ENCODE measurements at places on chromosomes 3 and 15.

GRCh38 chr3:23760871-23761373 is 44.8 kb upstream of the UBE2E1 start:
- DNase-seq, result no peak

DNA sequence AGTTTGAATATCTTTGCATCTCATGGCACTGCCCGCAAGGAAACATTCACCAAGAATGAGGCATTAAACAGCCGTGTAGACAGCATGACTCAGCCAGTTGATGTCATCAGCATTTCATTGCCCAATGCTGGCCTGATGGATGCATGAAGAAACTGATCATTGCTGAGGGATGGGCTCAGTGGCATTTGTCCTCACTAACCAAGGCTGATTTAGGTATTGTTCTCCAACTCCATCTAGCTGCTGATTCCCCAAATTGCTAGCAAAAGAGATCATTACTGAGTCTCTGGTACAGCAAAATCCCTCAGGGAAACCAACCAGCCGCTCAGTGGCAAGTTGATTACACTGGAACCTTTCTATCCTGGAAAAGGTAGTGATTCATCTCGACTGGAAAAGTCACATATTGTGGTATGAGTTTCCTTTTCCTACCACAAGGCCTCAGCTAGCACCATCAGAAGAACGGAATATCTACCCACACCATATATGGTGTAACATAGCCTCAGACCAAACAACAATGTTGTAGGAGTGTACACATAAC is 186.5 kb upstream of the GAP43 start:
- no peak for DNase-seq

DNA sequence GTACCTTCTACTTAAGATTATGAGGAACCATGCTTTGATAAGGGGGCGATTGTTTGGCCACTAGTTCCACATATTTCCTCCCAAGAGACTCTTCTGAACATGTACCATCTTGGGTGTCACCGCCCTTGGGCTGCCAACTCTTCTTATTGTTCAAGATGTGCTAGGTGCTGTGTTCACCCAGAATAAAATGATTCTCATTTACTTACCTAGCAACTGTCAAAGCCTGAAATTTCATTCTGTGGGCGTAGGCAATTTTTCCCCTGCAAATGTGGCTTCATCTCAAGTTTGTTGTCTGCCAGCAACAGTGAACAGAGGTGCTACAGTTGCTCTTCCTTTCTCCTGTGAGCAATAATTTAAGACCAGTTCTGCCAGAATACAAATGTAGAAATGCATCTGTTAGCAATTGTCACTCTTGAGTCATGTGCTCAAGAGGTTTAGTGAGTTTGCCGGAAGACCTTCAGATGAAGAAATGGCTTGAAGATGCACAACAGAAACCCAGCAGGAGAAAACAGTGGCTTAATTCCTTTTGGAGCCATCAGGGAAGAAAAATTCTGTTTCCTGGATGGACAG is 41.3 kb upstream of the RARB start:
- DNase-seq, result no peak

DNA sequence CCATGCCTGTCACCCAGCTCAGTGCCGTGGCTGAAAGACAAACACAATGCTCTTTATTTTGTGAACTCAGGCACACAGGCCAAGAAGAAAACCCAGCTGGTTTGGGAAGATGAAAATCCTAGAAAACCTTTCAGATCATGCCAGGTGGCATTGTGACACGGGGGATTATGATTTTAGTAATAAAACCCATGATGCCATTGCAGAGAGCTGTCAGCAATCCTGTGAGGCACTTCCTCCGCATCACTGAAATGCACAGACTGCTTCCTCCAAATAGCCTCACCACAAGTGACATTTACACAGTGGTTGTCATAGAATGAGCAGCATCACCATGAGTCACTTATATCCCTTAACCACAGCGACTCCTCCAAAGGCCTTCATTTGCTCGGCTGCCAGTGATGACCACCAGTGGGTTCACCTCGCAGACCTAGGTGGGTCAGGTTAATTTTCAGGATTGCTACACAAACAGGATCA is 22.7 kb downstream of the ABHD6 start:
- no peak for DNase-seq

DNA sequence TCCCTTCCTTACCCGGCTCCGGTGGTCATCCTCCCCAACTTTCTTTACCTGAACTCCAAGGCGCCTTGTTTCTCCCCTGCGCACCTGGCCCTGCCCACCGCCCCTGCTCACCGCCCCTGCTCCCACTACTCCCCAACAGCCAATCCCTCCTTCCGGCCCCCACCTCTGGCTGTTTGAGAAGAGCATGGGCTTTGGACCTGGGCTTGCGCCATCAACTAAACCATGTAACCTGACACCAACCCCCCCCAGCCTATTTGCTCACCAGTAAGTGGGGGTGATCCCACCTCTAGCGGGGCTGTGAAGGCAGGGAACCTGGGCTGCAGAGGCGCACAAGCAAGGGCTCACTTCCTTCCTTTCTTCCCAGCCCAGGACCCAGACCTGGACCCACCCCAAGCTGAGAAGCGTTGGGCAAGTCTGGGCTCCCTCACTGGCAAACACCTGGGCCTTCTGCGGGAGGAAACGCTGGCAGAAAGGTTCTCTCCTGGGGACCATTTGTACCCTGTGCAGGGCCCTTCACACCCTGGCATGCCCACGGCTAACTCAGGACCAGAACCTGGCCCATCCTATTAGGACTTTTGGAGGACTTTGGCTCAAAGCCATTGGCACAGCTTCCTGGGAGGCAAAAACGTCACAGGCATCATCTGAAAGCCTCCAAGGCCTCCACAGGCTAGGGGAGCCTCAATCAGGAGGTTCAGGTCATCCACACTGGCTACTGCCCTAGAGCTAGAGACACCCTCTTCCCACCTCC is at the start of gene PLXNB1:
TSS of gene PLXNB1 (minus strand) at position 127 of the 748 bp plus-strand sequence. CDS start 5,475 bp downstream, outside the sequence.
- no peak for DNase-seq

GRCh38 chr3:134155446-134155845 is 95.2 kb downstream of the RYK start:
- no peak for DNase-seq

Data from stimulated activated CD8-positive, alpha-beta memory T cell treated with anti-CD3 and anti-CD28 coated beads, Interleukin-4, amount 100 ng/mL, for 1 hour (primary cell).